T follicular helper cell (primary cell): ENCODE measurements at places on chromosomes 3 and 15.

- no peak for DNase-seq
Observed at GRCh38 chr15:90910441-90911301, 7.6 kb downstream of the MAN2A2 start.

DNA sequence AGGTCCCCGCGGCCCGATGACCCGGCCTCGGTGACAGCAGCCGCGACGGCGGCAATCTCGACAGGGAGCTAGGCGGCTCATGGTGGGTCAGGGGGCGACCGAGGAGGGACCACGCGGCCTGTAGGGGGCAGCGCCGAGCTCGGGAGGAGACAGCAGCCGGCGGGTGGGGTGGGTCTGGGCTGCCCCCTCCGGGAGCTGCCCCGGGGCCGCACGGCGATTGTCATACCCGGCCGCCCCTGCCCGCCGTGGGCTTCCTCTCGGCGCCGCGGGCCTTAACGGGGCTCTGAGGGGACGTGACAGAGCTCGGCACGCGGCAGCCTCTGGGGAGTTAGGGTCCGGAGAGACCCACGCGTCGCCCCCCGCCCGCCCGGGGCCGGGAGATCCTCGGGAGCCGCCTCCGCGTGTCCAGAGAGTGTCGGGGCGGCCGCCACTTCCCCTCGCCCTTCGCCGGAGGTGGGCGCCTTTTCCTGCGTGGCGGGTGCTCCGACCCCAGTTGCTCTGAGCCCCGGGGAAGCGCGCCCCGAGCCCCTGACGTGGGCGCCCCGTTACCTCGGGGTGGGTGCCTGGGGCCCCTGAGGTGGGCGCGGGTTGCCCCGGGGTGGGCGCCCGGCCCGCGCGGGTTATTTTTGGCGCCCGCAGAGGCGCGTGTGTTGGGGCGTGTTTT is 539 bp upstream of the PLCL2 start:
- DNase-seq, result peak; percentile 56

- no peak for DNase-seq
Observed at GRCh38 chr3:106290304-106290997, 421.6 kb upstream of the CBLB start.

GRCh38 chr3:152434142-152434541 is 165.4 kb downstream of the MBNL1 start:
- DNase-seq, result no peak

- no peak for DNase-seq
Observed at GRCh38 chr3:178310949-178311348, 225.3 kb upstream of the KCNMB2 start.

- DNase-seq, result no peak
Observed at GRCh38 chr15:57496594-57496945, 95.1 kb upstream of the MYZAP start.

DNA sequence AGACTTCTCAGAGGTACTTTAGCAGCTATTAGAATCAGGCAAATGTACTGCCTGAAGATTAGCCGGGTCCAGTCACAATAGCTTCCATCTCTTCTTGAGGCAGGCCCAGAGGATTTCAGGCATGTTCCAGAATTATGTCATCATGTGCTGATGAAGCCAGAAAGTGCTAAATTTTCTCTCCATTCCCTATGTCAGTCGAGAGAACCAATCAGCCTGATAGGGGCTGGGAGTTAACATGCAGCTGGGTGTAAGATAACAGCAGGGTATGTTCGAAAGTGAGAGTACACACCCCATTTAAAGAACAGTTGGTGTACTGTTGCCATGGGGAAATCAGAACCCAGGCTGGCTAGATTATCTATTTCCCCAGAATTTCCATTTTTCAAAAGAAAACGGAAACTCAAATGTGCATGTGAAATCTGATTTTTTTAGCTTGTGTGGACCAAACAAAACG is 48.7 kb downstream of the MYH15 start:
- DNase-seq, result no peak

DNA sequence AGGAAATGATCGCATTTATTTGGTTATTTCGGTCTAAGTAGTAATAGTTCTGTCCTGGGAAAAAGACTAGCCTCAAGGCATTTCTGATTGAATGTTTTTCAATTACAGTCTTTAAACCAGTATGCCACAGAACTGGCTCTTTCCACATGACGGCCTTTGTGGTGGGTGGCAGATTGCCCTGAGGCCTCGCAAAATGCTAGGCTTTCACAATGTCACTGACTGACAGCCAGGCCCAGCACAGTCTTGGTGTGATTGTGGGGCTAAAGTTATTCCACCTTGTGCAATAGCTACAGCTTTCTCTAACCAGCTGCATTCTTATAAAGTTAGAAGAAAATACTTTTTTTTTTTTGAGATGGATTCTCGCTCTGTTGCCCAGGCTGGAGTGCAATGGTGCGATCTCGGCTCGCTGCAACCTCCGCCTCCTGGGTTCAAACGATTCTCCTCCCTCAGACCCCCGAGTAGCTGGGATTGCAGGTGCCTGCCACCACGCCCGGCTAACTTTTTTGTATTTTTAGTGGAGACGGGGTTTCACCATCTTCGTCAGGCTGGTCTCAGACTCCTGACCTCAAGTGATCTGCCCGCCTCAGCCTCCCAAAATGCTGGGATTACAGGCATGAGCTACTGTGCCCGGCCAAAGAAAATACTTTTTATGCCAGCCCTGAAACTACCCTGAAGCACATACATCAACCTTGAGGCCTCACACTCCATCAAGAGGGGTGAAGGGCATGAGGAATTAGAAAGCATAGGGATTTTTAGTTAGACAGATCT is 2.5 kb upstream of the ADIPOQ start:
- no peak for DNase-seq

DNA sequence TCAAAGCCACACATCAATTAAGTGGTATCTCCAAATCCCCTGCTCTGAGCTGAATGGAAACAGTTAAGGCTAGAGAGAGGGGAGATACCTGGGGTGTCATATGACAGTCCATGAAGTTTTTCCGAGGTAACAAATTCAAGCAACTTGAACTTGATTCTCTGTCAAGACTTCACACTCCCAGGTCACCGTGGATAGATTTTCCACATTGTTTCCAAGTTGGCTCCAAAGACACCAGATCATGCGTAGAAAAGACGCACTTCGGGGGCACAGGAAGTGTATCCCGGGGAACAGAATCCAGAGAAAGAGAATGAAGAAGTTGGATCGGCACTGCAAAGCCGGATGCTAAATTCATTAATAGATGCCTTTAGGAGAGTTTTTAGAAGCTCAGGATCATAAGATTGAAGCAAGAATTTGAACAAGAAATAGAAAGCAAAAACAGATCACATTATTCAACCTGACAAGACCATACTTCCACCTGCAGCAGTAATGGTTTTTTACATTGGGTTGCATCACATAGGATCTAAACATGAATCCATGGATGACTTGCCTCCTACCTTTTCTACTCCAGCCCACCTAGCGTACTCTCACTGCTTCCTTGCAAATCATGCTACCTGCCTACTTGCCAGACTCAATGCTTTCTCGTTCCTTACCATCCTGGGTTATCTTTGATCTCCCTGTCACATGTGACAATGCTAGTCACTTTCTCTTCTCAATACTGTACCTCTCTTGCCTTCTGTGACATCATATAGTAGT is 253.0 kb upstream of the ADAMTS9 start:
- no peak for DNase-seq

DNA sequence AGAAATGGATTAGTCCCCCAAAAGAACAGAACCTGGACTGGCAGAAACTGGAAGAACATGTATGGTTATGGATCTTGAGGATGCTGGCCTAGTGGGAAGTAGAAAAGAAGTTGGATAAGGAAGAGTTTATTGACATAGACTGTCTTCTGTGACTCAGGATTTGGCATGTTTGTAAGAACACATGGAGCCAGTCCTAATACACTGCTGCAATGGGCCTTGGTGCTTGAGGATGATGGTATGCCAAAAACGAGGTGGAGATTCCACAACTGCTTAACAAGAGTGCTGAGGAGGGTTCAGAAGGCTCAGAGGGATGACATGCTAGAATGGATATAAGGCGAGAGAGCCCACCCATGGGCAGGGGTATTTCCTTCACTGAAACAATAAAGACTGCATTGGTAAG is 22.4 kb downstream of the LZTFL1 start:
- DNase-seq, result no peak

DNA sequence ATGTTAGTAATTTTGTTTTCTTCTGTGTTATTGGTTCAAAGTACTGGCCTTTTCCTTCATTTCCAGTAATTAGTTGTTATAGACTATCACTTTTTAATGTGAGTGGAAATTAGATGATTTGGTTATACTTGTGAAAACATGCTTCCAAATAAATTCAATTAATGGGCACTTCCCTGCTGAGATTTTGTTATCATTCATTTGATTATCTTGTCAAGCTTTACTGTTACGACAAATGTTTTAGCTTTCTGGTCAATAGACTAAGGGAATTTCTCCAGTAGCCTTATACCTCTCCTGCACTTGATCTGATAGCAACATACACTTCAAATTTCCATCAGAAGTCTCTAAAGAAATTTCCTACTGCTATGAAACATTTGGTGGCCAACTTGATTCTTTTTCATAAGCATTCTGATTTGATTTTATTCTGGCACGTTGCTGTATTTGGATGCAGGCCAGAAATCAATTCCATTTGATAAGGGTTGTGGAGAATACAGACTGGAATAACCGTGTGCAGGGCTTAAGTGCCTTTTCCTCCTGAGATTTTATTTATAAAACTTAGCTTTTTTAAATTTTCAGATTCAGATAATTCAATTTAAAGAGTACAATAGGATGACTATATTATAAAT is 573.8 kb upstream of the NAALADL2 start:
- no peak for DNase-seq

DNA sequence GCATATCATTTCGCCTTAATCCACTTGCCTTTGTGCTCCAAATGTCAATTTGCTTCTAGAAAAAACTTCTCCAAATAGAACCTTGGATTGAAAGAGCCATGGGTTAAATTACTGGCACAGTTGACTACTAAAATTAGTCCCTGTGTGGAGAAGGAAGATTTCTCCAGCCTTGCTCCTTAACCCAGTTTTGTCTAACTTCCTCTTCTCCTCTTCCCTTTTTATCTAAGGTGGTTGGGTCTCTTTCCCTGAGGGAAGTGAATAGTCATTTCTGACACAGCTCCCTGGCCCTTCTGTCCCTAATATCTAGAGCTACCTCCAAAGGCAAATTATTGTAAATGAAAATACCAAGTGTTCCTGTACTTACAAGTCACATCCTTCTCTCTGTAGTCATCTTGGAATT is 527.9 kb upstream of the TBL1XR1 start:
- DNase-seq, result no peak

- no peak for DNase-seq
Observed at GRCh38 chr3:14471016-14471415, 68.6 kb downstream of the SLC6A6 start.

DNA sequence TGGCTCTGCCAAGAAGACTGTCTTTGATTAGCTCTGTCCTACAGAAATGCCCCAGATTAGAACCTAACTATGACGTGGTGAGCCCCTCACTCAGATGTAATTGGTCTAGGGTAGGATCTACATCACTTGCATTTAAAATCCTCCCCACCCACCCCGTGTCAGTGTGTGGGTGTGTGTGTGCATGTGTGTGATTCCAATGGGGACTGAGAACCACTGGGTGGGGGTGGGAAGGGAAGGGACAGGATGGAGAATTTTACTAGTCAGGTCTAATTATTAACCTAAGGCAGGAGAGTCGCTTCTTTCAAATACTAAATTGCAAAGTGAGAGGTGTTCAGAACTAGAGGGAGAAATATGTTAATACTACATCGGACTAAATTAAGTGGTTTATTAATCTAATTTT is 91.7 kb downstream of the TBL1XR1 start:
- no peak for DNase-seq

- DNase-seq, result no peak
Observed at GRCh38 chr3:128800241-128801187, 74.5 kb downstream of the RAB7A start.

- no peak for DNase-seq
Observed at GRCh38 chr3:45034612-45035252, 8.6 kb downstream of the CLEC3B start.

DNA sequence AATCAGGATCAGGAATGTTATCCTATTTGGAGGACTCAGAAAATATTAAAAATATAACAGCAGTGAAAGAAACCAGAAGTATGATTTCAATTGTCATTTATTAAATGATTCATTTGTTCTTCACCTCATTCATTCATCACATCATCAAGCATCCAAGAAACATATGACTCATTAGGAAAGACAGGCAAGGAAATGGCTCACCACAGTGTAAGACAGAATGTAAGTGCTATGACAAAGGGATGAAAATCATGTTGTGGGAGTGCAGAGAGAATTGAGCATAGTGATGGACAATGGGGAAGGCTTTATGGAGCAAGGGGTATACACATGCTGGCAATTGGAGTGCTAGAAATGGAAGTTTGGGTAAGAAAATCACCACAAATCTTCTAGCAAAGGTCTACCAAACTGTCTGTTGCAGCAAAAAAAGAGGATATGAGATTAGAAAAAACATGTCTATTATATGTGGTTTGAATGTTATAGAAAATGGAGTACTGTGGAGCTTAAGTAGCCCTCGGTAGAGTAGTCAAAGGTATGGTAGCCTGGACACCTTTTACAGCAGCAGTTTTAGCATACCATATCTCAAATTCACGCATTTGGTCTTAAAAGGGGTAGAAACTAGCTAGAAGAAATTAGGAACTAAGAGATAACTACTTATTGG is 111.1 kb upstream of the GPR149 start:
- DNase-seq, result no peak

DNA sequence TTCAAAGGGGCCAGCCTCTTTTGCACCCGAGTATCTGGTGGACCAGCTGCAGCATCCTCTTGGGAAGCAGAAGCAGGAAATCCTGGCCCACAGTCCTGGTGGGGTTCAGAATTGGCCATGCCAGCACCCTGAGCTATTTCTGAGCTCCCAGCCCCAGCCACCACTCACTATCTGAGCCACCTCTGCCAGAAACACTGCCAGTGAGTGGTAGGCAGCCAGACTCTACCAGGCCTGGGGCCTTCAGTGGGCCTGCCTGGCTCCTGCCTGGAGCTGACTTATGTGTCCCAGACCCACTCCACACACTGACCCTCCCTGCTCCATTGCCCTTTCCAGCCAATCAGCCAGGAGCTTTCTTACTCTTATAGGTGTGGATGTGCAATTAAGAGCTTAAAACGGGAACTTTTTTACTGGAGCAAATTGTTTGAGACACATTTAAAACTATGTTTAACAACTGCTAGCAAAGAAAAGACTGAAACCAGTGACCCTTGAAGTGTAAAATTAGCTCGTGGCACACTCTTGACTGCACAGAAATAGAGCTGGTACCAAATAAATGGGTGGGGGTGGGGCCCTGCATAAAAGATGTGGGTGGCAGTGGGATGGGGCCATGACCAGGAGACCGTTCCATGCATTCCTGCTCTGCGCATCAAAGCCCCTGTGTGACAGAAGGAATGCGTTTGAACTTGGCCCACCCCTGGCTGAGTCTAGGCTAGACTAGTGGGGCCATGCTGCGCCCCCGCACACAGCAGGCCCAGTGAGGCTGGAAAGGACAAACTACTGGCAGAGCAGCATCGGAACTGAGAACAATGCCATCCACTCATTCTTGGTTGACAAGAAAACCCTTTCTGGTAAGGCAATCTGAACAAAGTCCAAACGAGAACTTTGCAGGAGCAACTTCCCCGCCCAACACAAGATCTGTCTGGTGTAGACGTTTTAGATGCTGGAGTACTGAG is 48.0 kb downstream of the CTNNB1 start:
- no peak for DNase-seq

DNA sequence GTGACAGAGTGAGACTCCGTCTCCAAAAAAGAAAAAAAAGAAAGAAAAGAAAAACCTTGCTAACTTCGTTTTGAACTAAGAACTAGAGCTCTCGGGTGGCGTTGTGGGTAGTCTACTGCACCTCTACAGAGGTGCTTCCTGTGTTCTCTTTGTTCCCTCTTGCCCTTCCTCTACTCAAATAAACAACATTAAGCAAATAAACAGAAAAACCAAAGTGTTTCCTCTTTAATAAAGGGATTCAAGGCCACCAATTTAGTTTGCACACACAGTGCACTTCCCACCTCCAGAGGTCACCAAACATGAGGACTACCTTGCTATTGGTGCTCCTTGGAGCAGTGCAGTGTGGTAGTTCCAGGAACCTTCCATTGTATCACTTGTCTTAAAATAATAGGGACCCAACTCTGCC is 354.2 kb upstream of the TBL1XR1 start:
- no peak for DNase-seq
